Stimulated activated CD4-positive, alpha-beta T cell treated with anti-CD3 and anti-CD28 coated beads, Interleukin-1b, Interleukin-23, amount 100 ng/mL, for 48 hours (primary cell): ENCODE measurements at places on chromosomes 2 and 18.

GRCh38 chr2:128690869-128691268 is 372.2 kb upstream of the HS6ST1 start:
- DNase-seq: no peak

GRCh38 chr2:175837046-175837445 is 165.0 kb downstream of the LNPK start:
- DNase-seq: no peak

DNA sequence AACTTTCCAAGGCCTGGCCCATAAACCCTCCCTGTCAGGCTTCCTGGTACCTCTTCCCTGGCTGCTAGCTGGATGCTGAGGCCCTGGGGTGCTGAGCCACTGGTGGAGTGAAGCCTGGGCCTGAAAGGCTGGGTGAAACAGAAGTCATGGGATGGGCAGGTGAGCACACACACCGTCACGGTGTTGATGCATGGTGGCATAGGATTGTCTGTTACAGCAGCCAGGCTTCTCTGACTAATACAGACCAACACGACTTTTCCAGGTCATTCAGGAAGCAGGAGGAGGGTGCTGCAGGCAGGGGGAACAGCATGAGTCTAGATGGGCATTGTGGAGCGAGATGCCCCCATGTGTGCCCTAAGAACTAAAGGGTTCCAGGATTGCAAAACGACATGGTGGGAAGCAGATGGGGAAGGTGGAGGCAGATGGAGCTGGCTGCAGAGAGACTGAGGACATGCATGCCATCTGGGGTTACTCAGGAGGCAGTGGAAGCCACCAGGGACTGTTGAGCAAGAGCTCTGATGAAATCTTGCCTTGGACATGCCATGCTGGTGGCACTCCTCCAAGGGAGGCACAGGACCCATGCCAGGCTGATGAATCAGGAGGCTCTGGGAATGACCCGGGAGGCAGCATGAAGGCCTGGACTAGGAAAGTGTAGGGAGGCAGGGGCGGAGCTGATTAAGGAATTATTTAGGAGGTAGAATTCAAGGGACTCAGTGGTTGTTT is 480.9 kb downstream of the TSN start:
- DNase-seq: no peak

GRCh38 chr2:20189299-20189931 is 35.5 kb downstream of the SDC1 start:
- no peak for DNase-seq

GRCh38 chr2:29106980-29107388 is 8.2 kb upstream of the CLIP4 start:
- no peak for DNase-seq

- no peak for DNase-seq
Measured at GRCh38 chr2:36367895-36368353, 12.3 kb downstream of the CRIM1 start.

DNA sequence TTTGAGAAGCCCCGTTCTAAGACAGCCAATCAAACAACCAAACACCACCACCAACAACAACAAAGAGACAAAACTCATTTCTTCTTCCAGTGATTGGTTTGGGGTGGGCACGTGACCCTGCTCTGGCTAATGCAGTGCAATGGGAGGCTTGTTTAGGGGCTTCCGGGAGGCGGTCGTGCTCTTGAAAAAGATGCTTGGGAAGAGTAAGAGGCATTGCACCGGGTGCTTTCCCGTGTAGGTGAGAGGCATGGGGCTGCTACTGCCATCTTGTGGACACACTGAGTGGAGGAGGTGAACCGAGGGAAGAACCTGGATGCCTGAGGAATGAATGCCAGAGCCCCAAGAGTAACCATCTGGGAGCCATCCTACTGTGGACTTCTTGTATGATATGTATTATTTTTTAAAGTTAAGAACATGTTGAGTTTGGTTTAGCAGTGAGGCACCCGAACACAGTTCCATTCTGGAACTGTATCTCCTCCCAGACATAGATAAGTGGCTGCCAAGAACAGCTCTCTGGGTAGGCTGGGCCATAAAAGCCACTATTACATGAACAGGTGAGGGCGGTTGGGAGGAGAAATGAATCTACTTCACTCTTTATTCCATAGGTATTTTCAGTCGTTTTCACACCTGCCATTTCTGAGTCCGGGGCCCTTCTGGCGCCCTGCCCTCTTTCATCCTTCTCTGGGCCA is 19.1 kb upstream of the ARHGAP25 start:
- peak; percentile 62 for DNase-seq

GRCh38 chr2:79903222-79904000 is 390.6 kb downstream of the CTNNA2 start:
- no peak for DNase-seq

- DNase-seq: no peak
Measured at GRCh38 chr2:183759033-183759432, 634.8 kb downstream of the NUP35 start.

DNA sequence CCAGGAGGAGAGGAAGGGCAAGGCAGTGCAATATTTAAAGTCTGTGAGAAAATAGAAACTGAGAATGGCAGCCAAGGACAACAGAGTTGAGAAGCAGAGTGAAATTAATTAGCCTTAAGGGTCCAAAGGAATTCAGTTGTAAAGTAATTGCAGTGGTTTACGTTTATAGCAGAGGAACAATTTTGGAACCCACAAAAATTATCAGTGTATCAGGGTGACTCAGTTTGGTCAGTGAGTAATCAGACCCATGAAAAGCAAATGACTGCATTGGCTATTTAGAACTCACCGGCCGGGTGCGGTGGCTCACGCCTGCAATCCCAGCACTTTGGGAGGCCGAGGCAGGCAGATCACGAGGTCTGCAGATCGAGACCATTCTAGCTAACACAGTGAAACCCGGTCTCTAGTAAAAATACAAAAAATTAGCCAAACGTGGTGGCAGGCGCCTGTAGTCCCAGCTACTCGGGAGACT is 245.8 kb upstream of the SLC39A10 start:
- DNase-seq: no peak

DNA sequence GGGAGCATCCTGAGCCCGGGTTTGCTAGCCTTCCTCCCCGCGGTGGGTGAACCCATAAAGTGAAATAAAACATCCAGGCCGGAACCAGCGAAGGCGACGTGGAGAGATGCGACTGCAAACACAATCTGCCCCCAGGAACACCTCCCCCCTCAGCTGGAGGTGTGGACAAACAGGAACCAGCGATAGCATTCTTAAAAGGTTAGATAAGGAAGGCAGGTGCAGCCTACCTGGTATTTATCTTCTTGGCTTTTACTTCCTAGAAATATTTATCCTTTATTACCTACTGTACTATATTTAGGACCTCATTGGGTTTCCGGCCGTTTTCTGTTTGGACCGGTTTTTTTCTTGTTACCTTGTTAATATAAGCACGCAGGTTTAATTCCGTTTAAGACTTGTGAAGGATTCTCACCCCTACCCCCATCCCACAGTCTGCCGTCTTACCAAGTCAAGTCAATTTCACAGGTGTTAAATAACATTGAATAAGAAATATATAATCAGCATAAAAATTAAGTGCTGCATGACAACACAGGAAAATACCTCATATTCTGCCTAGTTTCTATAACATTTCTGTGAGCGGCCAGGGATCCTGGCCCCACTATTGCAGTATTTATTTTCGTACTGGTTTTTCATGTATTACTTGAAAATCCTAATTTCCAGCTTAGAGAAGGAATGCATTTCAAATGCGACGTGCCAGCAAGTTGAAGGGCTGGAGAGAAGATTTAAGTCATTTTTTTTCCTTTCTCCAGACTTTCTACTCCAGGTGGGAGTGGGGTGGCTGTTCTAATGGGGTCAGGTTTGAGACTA is 224.0 kb upstream of the ID2 start:
- DNase-seq: no peak

- DNase-seq: no peak
Measured at GRCh38 chr18:79796016-79796415, 1.7 kb upstream of the KCNG2 start.

DNA sequence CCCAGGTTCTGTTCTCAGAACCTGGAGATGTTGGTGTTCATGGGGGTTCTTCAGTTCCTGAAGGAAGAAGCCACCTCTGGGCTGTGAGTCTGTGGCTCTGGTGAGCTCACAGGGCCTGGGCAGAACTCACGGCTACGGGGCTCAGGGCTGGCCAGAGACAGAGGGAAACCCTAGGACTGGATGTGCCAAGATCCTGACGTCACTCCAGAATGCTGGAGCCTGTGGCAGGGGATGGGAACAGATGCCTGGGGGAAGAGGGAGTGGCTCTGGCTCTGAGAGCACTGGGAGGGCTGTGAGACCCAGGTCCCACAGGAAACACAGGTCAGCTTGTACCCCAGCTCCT is at the start of gene OTOF:
Gene OTOF (minus strand): TSS at position 214 of the 343 bp plus-strand sequence.
- no peak for DNase-seq

DNA sequence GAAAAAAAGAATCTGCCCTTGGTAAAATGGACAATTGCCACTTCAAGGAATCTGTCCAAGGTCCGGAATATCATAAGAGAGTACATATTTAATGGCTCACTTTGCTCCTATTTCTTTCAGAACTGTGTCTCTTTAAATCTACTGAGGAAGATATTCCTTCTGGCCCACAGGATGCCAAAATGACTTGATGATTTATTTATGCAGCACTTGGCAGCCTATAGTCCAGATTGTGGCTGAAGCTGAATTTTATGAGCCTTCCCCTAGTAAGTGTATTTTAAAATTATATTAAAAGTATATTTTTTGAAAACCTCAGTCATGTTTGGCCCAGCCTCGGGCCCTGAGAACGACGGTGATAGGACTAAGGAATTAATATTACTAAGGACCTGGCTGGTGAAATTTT is 465.1 kb upstream of the HNRNPA3 start:
- no peak for DNase-seq

- DNase-seq: no peak
Measured at GRCh38 chr18:45034179-45034578, 353.5 kb downstream of the SETBP1 start.

DNA sequence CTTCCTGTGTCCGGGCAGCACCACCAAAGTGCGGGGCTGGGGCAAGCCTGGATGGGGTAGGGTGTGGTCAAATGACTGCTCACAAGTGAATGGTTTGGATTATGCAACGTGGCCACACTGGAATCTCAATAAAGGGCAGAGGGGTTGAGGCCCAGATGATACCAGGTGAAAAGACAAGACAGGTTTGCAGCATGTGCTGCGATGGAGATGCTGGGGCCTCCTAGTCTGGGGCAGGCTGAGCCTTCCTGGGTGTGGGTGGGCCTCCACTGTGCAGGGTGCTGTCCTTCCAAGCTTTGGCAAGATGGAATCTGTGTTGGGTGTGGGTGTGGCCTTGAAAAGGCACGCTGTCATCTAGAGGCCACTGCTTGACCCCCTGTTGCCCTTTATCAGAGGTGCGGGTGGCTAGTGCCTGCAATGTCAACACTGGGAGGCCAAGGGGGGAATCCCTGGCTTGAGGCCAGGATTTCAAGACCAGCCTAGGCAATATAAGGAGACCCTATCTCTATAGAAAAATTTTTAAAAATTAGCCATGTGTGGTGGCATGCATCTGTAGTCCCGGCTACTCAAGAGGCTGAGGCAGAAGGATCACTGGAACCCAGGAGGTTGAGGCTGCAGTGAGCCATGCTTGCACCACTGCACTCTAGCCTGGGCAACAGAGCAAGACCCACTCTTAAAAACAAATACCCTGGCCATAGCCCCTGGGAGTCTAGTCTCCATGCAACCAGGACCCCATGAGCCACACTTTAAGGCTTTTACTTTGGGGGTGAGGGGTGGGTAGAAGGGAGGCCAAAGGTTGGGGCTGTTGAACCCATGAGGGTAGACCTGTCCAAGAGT is 13.8 kb downstream of the RRM2 start:
- no peak for DNase-seq

DNA sequence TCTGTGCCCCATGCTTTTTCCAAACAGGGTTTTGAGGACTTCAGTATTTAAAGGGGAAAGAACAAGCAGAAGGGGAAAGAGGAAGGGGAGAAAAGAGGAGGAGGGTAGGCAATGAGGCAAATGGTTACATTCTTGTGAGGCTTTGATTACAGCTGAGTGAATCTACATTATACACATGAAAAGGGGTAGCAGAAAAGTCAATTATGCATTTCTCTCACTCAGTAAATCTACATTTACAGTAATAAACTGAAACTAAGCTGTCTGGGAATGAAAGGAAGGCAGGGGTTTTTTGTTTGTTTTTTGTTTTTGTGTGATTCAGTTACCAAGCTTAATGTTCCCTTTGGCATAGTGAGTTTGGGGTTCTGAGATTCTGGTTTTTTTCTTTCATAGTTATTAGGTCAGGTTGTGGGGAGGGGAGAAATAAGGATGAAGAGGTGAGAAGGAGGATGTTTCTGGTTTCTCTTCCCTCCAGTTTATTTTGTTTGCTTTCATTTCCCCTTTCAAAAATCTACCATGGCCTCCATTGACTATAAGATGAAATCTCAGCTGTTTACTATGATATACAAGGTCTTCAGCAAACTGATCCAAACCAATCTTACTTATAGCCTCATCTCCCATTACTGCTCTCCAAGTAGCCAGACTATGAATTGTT is 18.7 kb downstream of the C18orf63 start:
- no peak for DNase-seq

- DNase-seq: no peak
Measured at GRCh38 chr2:216012133-216012829, 1.1 kb downstream of the MREG start.

GRCh38 chr2:182906454-182906853 is 40.0 kb upstream of the FRZB start:
- DNase-seq: no peak

DNA sequence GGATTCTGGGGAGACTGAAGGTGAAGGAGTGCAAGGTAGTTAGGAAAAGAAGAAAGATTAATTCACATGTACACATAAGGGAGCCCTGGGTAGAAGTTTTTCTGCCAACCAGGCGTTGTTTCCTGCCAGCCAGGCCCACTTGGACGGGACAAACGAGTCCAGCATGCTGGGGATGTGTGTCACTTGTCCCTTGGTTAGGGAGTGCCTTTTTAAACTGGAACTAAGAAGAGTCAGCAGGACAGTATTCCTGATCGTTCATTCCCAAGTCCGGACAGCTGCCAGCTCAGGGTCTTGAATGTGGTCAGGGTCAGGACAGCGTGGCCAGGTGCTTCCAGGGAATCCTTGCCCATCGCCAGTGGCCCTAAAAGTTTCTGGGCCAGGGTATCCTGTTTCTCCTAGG is 43.2 kb downstream of the POMC start:
- DNase-seq: no peak

- no peak for DNase-seq
Measured at GRCh38 chr2:112836163-112836560, 417 bp downstream of the IL1B start.

GRCh38 chr2:211049321-211050018 is 493.1 kb downstream of the CPS1 start:
- no peak for DNase-seq

- DNase-seq: no peak
Measured at GRCh38 chr2:149612122-149612521, 24.5 kb upstream of the MMADHC start.

- DNase-seq: no peak
Measured at GRCh38 chr2:209413311-209414014, 10.4 kb upstream of the MAP2 start.

DNA sequence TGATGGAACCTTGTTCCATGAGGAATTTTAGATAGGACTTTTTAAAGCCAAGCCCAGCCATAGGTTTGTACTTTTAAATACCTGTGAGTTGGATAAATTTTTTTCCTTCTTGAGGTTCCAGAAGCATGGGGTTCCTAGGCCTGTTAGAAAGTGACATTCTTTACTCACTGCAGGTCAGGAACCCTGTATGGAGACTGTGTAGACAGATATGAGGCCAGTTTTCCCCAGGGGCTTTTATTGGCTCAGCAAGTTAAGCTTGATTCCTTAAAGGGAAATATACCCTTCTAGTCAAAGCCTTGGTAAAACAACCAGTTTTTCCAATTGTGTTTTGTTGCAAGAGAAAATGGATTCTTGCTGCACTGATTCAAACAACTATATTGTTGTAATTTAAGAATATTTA is 38.4 kb upstream of the GMCL1 start:
- no peak for DNase-seq
